ENCODE measurements at places on chromosomes 1 and 21.

DNA sequence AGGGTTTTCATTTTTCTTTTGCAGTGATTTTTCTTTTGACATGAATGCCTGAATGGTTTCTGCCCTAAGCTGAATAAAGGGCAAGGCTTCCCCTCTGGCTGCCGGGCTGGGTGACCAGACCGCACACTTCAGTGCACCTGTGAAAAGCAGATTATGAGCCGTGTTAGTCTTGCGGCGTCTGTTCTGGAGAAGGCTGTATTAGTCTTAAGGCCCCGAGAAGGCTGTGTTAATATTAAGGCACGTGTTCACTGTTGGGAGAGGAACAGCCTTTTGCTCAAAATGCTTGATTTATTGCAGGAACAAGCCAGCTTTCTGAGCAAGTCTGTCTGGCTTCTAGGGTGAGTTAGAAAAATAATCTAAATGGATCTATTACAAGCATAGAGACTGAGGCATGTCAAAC is 54.7 kb upstream of the DNAH14 start:
- peak; percentile 27 for DNase-seq

- no peak for DNase-seq
Measured at GRCh38 chr21:32543975-32544374, 41.3 kb downstream of the TCP10L start.

- DNase-seq, result no peak
Measured at GRCh38 chr1:20197329-20197791, 11.0 kb upstream of the PLA2G2C start.

DNA sequence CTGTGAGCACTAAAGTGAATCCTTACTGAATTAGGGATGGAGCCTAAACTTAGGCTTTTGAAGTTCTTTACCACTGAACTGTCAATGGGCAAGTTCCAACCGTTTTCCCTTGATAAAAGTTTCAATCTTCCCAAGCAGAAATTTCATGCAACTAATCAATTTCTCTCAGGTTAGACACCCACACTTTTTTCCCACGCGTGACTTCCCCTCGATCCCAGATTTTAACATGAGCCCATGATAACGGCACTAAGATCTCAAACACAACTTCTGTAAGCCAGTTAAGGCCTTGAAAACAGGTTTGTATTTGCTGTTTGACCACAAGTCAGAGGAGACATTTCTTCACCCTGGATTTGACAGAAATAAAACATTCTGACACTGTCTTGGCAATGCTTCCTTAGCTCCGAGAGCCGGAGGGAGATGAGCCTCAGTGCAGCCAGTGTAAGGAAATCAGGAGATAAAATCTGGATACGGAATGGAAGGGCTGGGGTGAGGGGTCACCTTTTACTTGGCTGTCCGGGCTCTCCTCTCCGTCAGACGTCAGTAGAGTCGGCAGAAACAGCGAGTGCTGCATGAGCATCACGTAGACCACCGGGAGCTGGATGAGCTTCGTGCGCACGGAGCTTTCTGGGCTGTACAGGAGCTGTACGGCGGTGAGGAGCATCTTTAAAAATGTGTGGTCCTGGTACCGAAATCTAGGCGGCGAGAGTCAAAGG is 39.7 kb downstream of the MRAP start:
- no peak for DNase-seq

- no peak for DNase-seq
Measured at GRCh38 chr1:45796381-45796780, 7.0 kb upstream of the MAST2 start.

DNA sequence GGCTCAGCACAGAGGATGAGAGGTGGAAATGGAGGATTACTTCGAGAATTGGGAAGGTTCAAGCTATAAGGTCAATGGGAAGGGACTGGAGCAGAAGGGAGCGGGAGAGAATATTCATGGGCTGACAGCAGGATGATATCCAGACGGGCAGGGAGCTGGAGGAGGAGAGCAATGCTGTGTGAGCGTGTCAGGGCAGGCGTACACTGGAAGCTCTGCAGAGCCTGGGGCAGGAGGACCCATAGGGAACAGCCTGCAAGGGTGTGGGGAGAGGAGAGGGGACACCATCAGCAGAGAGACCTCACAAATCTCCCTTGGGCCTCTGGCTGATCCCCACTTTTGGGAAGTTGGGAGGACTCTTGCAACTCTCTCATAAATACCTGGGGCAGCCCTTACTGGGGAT is 13.7 kb downstream of the CSF1 start:
- DNase-seq, result no peak

DNA sequence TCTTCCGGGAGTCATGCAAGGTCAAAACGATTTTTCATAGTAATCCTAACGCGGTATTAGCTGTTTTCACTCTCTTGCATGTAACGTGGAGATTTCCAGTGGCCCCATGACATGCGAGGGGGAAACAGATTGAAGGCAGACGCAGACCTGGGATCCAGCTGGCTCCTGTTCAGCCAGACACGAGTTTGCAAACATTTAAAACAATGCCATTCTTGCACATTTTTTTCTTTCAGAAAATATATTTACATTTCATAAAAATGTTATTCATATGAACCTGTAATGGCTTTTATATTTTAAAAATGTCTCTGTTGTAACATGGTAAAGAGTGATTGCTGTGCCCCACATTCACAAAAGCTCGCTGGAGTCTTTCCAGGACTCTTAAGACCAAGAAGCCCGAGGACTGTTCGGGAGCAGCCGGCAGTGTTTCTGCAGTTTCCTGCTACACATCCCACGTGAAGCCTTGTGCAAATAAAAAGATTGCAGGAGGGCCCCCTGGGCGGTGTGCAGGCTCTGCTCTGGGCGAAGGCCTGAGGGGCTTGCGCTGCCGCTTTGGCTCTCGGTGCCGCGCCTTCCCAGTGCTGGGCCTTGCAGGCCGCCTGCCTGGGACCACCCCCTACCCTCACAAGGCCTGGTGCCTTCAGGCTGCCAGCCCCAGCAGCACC is 184.9 kb downstream of the DYRK1A start:
- DNase-seq, result peak; percentile 37

GRCh38 chr1:145714524-145715111 is 4.7 kb upstream of the CD160 start:
- no peak for DNase-seq

DNA sequence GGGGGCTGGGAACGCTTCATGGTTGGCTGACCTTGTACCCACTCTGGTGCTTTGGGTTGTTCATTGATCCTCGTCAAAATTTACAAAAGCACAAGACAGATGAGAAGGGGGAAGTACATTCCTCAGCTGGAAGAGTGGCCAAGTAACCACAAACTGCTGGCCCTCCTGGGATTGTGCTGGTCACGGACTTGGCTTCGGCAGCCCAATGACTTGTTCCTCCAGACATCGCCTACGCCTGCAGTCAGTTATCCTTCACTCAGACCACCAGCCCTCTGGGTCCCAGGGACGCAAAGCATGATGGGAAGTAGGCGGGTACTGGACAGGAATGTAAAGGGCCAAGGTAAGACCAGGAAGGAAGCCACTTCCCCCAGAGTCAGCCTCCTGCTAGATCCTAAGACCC is 53.1 kb downstream of the LMX1A start:
- DNase-seq, result no peak

GRCh38 chr21:35294231-35294898 is 245.3 kb upstream of the RUNX1 start:
- DNase-seq, result no peak

GRCh38 chr1:99266726-99267125 is 2.4 kb downstream of the PLPPR4 start:
- no peak for DNase-seq

GRCh38 chr1:60359431-60359830 is 285.9 kb upstream of the C1orf87 start:
- DNase-seq, result no peak

GRCh38 chr1:227396539-227397353 is 78.5 kb upstream of the CDC42BPA start:
- no peak for DNase-seq

- DNase-seq, result no peak
Measured at GRCh38 chr1:18058206-18058921, 49.2 kb upstream of the IGSF21 start.

GRCh38 chr1:200364831-200365230 is 45.0 kb downstream of the ZNF281 start:
- DNase-seq, result no peak

- DNase-seq, result no peak
Measured at GRCh38 chr1:7471836-7472235, 299.3 kb upstream of the VAMP3 start.

GRCh38 chr1:172105230-172105629 is 263.9 kb downstream of the DNM3 start:
- DNase-seq, result no peak

- DNase-seq, result no peak
Measured at GRCh38 chr1:162293073-162293692, 83.5 kb downstream of the SPATA46 start.
